ENCODE measurements at places on chromosomes 11 and 22.

GRCh38 chr11:128390246-128390645 lies 197.1 kb downstream of the ETS1 start:
- no peak for DNase-seq

GRCh38 chr11:132691848-132692550 lies 840.3 kb downstream of the OPCML start:
- no peak for DNase-seq

DNA sequence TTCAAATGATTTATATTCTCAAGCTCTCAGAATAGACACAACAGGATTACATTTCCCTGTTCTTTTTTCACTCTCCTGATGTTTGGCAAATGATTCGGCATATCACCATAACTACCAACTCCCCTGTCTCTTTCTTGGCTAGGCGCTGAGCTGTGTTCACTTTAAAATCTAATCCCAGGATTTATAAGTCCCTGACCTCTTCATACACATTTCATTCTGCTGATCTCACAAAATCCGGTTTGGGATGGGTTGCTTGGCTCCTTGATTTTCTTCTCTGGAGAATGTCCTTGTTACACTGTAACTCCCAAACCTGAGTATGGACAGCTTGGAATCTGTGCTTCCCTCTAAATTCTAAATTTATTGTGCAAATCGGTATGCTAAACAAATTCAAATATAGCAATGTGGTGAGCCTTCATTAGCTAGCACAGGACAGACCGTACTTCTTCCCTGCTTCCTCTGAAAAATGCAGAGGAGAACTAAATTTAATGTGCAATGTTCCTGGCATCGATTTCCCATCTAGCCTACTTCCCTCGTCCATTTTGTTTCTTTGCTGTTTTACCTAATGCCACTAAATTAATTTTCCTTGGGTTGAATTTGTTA lies 858.5 kb upstream of the FAT3 start:
- no peak for DNase-seq

GRCh38 chr22:27952779-27953178 lies 33.7 kb upstream of the PITPNB start:
- no peak for DNase-seq

DNA sequence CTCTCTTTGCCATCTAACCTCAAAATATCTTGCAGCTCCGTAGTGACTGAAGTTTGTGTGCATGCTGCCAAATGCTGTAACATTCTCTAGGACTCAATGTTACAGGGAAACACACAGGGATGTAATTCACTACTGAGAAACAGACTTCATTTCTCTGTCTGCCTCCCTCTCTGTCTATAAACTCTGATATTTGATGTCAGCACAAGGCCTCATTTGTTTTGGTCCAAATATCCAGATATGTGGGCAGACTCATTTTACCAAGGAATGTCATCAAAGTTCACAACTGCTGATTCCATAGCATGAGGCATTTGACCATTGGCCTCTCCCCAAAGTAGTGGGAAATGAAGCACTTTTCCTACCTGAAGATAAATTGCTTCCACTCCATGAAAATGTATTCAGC lies 2.5 kb upstream of the PRRG4 start:
- DNase-seq: no peak

- DNase-seq: no peak
Observed at GRCh38 chr22:39251762-39252460, 7.1 kb upstream of the PDGFB start.

DNA sequence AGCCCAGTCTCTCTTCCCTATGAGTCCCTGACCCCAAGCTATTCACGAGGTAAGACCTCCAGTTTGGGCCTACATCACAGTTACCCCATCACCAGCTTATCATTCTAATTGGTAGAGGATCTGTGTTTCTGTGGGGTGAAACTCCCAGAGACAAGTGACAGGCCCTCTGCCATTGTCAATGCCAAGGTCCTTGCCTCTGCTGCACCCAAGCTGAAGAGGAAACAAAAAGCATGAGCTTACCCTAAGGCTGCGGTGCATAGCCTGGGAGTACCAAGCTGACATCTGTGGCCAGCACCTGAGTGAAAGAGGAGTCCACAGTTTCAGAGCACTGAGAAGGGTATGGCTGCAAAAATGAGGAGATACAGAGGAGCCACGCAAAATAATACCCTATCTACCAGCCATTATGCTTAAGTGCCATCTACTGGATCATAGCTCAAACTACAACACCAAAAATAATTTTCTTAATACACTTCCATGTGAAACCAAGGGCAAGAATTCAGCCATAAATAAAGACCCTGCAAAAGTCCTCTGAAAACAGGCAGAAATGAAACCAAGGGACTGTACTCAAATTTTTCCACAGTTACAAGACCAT lies 62.3 kb upstream of the ANO5 start:
- DNase-seq: no peak

GRCh38 chr22:48895831-48896765 lies 931.6 kb downstream of the BRD1 start:
- no peak for DNase-seq

GRCh38 chr11:16610213-16610737 lies 128.2 kb upstream of the C11orf58 start:
- DNase-seq: no peak

GRCh38 chr11:61587951-61588727 lies 7.3 kb upstream of the SYT7 start:
- no peak for DNase-seq
